ENCODE measurements at places on chromosomes 4 and X.
A peak's percentile ranks its signal among the peaks of the same experiment; 100 is the strongest.

- H3K4me3 ChIP-seq: no peak overlapping the region
- H3K36me3 ChIP-seq: no peaks in the 10 kb centered on the region
- no peak overlapping the region for H3K27ac ChIP-seq
Measured at GRCh38 chrX:125883169-125883568, 282.9 kb downstream of the DCAF12L2 start.

GRCh38 chr4:110867251-110867960 is 244.5 kb upstream of the PITX2 start:
- no peak overlapping the region for H3K27ac ChIP-seq
- H3K36me3 ChIP-seq: no peaks in the 10 kb centered on the region
- H3K27me3 ChIP-seq: no peaks in the 10 kb centered on the region
- no peaks in the 10 kb centered on the region for H3K4me1 ChIP-seq
- DNase-seq: no peak

DNA sequence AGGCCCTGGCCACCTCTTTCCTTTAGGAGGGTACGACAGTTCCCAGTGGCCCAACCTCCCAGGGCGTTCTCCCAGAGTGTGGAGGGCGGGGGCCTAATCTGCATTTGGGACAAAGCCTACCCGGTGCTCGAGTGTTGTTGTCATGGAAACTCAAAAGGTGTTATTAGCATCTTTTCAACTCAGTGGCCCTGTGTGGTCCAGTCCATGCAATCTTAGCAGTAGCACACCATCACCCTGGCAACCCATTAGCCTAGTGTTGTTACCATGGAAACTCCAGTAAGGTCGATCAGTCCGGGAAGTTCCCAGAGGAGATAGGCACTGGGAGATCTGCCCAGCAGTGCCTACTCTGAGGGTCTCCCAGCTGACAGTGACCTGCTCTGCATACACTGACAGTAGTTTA is 20.2 kb downstream of the APLN start:
- H3K4me1 ChIP-seq: peaks cover 17% of the 10 kb centered on the region
- no peak for DNase-seq
- no peaks in the 10 kb centered on the region for H3K36me3 ChIP-seq
- H3K27me3 ChIP-seq: peaks cover 34% of the 10 kb centered on the region

DNA sequence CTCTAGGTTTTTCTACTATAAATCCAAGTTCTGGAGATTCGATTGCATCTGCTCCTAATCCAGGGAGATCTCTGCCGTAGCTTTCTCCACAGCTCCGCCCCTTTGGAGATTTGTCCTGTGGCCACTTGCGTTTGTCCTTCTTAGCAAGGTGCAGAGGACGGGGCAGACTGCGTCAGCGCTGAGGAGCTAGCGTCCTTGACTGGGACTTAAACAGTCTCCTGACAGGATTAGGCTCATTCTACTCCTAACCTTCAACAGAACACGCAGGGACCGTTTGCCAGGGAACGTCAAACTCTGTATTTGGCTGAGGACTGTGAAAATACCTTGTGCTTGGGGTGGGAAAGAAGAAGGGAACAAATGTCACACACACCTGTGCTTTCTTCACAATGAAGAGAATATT is 38.6 kb downstream of the SORBS2 start:
- H3K36me3 ChIP-seq: no peaks in the 10 kb centered on the region
- H3K4me3 ChIP-seq: no peak overlapping the region
- DNase-seq: no peak
- peaks cover 3% of the 10 kb centered on the region for H3K27me3 ChIP-seq

DNA sequence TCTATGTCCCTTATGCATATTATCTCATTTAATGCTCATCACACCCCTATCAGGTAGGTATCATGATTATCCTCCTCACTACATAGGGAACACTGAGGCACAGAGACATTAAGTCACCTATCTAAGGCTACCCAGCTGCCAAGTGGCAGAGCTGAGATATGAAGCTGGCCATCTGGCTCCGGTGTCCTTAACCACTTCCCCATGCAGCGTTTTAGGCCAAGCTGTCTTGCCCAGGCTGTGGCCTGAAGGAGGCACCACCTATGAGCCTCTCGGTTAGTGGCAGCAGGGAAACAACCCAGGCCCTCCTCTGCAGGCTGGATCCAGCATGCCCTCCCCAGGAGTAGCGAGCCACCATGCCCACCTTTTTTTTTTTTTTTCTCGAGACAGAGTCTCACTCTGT is 16.3 kb downstream of the PJA1 start:
- no peak for DNase-seq
- no peaks in the 10 kb centered on the region for H3K36me3 ChIP-seq
- no peak overlapping the region for H3K4me3 ChIP-seq
- H3K4me1 ChIP-seq: peaks cover 25% of the 10 kb centered on the region
- H3K27ac ChIP-seq: no peak overlapping the region

DNA sequence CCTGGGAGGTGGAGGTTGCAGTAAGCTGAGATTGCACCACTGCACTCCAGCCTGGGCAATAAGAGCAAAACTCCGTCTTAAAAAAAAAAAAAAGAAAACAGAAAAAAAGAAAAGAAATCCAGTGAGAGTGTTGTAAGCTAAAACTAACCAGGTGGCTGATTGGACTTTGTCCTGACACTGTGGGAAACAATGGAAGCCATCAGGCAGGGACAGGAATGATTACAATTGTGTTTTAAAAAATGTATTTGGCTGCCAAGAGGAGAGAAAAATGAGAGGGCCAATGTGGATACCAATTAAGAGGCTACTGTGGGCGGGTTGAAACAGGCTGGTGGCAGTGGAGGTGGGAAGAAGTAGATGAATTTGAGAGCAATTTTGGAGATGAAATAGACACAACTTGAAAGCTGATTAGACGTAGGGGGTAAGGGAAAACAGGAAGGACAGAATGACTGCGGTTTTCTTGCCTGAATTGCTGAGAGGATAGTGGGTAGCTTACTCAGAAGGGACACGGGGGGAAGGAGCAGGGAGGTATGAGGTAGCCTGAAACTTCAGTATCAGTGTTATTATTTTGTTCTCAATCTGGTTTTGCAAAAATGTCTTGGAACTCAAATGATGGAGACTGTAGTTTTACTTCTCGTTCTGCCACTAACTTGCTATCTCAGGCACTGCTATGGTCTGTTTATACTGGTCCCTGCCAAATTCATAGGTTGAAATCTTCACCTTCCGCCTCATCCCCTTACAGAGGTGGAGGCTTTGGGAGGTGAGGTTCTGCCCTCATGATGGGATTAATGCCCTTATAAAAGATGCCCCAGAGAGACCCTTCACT is 45.6 kb upstream of the CHRNA9 start:
- H3K4me3 ChIP-seq: no peak overlapping the region
- no peaks in the 10 kb centered on the region for H3K27me3 ChIP-seq
- no peaks in the 10 kb centered on the region for H3K36me3 ChIP-seq
- no peak overlapping the region for H3K27ac ChIP-seq
- no peak for DNase-seq
- H3K4me1 ChIP-seq: no peaks in the 10 kb centered on the region

DNA sequence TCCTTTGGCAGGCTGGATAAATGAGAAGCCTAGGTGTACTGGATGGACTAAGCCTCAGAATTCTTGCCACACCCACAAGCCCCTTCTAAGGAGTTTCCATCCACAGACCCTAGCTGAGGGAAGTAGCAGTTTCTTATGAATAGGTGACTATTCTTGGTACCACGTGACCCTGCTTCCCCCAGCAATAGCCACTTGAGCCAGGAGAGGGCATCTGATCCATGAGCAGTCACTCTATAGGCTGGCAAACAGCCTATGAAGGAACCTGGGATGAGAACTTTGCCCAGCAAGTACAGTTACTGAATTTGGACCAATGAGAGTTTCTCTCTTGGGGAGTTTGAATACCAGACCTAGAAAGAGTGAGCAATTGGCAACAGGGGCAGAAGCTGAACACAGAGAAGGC is 84.0 kb downstream of the RTL9 start:
- H3K27me3 ChIP-seq: peaks cover 33% of the 10 kb centered on the region
- H3K4me1 ChIP-seq: no peaks in the 10 kb centered on the region
- H3K36me3 ChIP-seq: no peaks in the 10 kb centered on the region
- H3K27ac ChIP-seq: no peak overlapping the region
- DNase-seq: no peak

GRCh38 chr4:44927399-44928380 is 201.3 kb upstream of the GNPDA2 start:
- H3K36me3 ChIP-seq: no peaks in the 10 kb centered on the region
- no peak overlapping the region for H3K4me3 ChIP-seq
- no peaks in the 10 kb centered on the region for H3K27me3 ChIP-seq
- peaks cover 4% of the 10 kb centered on the region for H3K4me1 ChIP-seq
- DNase-seq: peak; percentile 51

DNA sequence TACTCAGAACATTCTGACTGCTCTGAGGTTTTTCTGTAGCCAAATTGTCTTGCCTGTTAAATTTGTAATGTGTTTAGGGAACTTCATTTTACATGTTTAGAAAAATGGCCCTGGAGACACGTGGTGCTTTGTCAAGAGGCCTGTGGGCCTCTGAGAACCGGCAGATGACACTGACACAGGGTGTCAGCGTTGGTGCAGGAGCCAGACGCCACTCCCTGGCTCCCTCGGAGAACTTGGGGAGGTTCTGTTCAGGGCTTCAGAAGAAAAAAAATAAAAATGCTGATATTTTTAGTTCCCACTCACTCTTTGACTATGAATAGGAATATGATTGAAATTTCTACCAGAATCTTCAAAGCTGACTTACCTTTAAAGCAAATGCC is 190.9 kb upstream of the GATB start:
- no peak for DNase-seq
- no peaks in the 10 kb centered on the region for H3K27me3 ChIP-seq
- H3K36me3 ChIP-seq: no peaks in the 10 kb centered on the region
- no peaks in the 10 kb centered on the region for H3K4me1 ChIP-seq

DNA sequence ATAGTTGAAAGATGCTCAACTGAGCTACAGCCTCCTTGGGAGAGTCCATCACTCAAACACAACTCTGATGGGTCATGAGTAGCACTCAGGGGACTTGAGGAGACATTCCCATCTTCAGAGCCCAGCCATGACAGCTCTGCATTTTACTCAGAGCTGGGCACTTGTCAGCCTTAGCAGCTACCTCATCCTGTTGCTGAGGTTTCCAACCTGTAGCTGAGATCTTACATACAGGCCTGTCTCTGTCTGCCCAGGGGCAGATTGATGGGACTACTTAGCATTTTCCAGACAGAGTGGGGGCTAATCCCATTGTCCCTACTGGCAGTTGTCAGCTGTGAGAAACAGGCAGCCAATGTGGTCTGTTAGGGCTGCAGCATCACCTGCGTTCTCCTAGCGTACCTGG is 3.5 kb downstream of the FHDC1 start:
- no peak overlapping the region for H3K4me3 ChIP-seq
- peak overlapping the region; percentile 3 for H3K27ac ChIP-seq
- DNase-seq: no peak
- peaks cover 29% of the 10 kb centered on the region for H3K4me1 ChIP-seq
- peaks cover 46% of the 10 kb centered on the region for H3K27me3 ChIP-seq

GRCh38 chr4:175806727-175807126 is 5.3 kb downstream of the GPM6A start:
- H3K27ac ChIP-seq: no peak overlapping the region
- H3K27me3 ChIP-seq: no peaks in the 10 kb centered on the region
- DNase-seq: peak; percentile 2
- H3K4me1 ChIP-seq: no peaks in the 10 kb centered on the region
- no peak overlapping the region for H3K4me3 ChIP-seq

GRCh38 chr4:53355930-53356521 is 9.8 kb downstream of the SCFD2 start:
- H3K4me1 ChIP-seq: no peaks in the 10 kb centered on the region
- H3K27me3 ChIP-seq: no peaks in the 10 kb centered on the region
- DNase-seq: no peak
- H3K4me3 ChIP-seq: no peak overlapping the region

DNA sequence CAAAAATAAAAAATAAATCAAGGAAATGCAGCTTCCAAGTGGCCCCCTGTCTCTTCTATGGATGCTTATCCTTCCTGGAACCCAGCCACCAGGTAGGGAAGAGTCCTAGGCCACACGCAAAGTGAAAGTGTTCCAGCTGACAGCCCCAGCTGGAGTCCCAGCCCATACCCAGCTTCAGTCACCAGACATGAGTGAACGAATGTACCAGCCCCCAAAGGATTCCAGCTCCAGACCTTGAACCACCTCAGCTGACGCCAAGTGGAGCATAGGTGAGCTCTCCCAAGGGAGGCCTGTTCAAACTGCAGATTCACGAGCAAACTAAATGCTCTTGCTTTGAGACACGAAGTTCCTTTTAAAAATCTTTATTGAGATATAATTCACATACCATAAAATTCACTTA is 62.0 kb downstream of the BCOR start:
- H3K27ac ChIP-seq: no peak overlapping the region
- no peak for DNase-seq
- no peak overlapping the region for H3K4me3 ChIP-seq
- no peaks in the 10 kb centered on the region for H3K36me3 ChIP-seq

DNA sequence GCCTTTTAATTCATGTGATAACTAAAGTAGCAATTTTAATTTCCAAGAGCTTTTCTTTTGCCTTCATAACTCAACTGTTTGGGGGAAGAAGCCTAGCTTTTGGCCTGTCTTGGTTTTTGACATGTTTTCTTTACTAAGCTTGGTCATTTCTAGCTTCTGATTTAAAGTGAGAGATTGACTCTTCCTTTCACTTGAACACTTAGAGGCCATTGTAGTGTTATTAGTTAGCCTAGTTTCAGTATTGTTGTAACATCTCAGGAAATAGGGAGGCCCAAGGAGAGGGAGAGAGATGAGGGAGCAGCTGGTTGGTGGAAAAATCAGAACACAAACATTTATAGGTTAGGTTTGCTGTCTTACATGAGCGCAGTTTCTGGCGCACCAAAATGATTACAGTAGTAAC is 44.8 kb downstream of the DCLK2 start:
- peaks cover 2% of the 10 kb centered on the region for H3K4me1 ChIP-seq
- H3K27ac ChIP-seq: no peak overlapping the region
- no peaks in the 10 kb centered on the region for H3K27me3 ChIP-seq
- no peak for DNase-seq
- H3K4me3 ChIP-seq: no peak overlapping the region

GRCh38 chr4:158036998-158037397 is 135.8 kb downstream of the GASK1B start:
- H3K27me3 ChIP-seq: no peaks in the 10 kb centered on the region
- no peak overlapping the region for H3K4me3 ChIP-seq
- no peaks in the 10 kb centered on the region for H3K36me3 ChIP-seq
- no peak overlapping the region for H3K27ac ChIP-seq

DNA sequence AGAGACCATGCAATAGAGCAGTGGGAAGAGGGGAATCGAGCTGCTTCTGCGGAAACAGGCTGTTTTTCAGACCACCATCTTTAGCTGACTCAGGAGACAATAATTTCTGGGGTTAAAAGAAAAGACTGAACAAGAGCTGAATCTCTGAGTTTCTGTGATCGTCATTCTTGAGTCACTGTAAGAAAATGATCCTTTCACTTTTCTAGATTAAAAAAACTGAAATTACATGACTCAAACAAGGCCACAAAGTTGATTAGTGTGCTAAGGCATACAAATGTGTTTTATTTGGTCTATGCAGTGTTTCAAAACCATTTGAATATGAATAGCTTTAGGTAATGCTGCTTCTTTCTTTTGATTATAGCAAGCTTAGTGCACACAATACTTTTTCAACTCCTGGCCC is 194.4 kb upstream of the RPL34 start:
- no peak overlapping the region for H3K4me3 ChIP-seq
- H3K27ac ChIP-seq: no peak overlapping the region
- no peak for DNase-seq
- H3K4me1 ChIP-seq: no peaks in the 10 kb centered on the region
- H3K36me3 ChIP-seq: no peaks in the 10 kb centered on the region

Data from muscle of leg (tissue), 16 donors.